ENCODE measurements at places on chromosomes 5 and 9.

DNA sequence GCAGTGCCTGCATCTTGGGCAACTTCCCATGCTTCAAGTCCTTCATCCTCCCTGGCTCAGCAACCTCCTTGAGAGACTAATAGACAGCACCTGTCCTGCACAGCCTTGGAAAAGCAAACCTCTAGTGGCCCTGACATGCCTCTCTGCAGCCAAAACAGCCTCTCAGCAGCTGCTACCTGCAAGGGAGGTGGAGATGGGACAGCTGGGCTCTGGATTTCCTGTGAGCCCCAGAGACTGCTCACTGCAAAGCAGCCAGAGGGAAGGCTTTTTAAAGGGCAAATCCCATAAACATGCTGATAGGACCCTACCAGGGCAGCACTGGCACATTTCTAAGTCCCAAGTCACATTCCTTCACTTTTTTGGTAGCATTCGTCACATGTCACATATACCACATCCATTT lies 31.5 kb upstream of the MYORG start:
- no peak for DNase-seq

DNA sequence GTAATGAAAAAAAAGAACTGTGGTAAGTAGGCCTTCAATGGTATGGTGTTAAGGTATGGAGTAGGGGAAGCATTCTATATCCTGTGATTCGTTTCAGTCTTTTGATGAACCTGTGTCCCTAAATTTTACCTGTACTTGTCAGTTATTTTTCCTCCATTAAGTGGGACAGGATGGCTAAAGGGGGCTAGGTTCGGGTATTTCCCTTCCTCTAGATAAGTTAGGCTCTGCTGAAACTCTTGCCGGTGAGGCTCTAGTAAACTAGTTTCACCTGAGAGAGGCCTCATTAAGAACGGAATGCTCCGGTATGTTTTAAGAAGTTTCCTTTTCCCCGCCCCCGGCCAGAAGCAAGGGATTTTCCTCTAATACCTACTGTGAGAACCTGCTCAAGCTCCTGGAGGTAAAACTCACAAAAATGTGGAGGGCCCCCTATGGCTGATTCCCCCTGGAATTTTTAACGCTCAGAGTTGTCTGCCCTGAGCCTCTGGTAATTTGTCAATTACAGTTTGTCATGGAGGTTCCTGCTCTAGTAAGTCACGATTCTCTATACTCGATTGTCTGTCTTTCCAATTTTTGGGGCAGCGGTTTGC lies 87.7 kb downstream of the MACIR start:
- no peak for DNase-seq

GRCh38 chr9:106632621-106633020 lies 230.3 kb upstream of the ZNF462 start:
- no peak for DNase-seq

- DNase-seq = peak; percentile 76
These were observed 1.1 kb downstream of the FEM1C start for GRCh38 chr5:115543365-115544042.

DNA sequence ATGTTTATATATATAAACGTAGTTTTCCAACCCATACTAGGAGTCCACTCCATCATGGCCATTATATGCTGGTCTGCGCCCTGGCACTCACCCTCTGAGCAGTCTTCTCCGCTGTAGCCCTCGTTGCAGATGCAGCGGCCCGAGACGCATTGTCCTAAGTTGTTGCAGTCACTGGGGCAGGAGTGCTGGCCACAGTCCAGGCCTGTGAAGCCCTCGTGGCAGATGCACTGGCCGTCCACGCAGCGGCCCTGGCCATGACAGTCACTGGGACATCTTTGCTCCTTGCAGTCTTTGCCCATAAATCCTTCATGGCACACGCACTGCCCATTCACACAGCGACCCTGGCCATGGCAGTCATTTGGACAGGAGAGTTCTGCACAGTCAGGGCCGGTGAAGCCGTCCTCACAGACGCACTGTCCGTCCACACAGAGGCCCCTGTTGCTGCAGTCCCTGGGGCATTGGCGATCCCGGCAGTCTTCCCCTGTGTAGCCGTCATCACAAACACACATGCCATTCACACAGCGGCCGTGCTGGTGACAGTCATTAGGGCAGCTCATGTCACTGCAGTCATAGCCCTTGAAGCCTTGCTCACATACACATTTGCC lies 32.1 kb downstream of the TNC start:
- no peak for DNase-seq

- DNase-seq = peak; percentile 44
These were observed at the start of gene ADAM19 for GRCh38 chr5:157575381-157576020. Gene ADAM19, minus strand, starts transcription at chr5:157575775. Its CDS starts 79 bp downstream, at chr5:157575696.

DNA sequence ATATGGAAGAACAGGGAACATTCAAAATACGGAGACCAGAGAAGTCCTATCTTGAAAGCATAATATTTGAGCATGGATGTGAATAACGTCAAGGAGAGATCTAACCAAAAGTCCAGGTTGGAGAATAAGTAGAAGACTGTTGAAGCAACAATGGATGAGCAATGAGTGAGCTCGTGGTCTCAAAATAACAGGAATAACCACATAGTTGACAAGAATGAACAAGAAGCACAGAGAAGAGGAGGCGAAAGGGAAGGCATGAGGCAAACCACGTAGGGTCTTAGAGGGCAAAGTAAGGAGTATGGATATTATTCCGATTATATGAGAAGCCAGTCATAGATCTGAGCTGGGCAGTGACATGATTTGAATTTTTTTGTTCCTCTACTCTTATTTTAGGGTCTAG lies 710.2 kb downstream of the BRINP1 start:
- no peak for DNase-seq

DNA sequence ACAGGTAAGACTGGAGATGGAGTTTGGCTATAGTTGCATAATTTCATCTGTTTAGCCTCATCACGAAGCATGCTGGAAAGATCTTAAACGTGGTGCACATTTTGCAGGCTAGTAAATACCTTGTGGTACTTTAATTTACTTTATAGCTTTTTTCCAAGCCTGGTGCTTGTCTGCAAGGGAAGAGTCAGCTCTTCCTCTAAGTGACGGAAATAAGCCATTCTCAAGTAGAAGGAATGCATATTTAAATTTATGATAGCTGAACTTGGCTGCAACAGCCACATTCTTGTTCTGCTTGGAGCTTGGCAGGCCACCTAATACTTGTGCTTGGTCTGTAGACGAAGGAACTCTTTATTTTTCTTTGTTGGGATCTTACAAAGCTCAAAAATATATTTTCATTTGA lies 188.0 kb upstream of the PIK3R1 start:
- no peak for DNase-seq

GRCh38 chr5:50663636-50664035 lies 2.8 kb upstream of the PARP8 start:
- no peak for DNase-seq

DNA sequence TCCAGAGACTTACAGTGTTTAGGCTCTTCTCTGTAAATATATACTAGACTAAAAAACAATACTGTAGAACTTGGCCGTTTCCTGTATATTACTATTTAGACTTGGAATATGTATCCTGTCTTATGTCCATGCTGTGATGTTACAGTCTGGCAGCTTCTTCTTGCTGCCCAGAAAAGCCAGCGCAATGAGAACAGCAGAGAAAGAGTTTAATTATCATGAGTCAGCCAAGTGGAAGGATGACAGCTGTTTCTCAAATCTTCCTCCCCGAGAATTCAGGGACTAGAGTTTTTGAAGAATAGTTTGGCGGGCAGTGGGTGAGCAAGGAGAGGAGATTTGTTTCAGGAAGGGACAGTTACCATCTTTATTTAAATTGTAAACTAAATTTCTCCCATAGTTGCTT lies 37.5 kb downstream of the NAA35 start:
- DNase-seq = no peak

DNA sequence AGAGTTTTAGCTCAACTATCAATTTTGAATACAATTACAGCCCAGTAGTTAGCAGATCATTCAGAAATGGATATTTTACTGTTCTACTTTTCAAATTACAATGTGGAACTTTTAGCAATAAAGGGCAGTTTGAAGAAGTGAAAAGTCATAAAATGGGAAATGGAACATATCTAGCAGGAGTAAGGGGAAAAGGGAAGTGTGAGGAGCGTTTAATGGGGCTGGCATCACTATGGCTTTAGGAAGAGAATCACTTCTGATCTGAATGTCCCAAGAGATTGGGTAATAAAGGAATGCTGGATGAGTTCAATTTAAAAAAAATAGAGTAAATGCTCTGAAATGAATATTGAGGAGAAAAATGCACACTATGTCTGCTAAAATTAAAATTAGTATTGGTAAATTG lies 77.4 kb downstream of the ATPSCKMT start:
- no peak for DNase-seq

- DNase-seq = no peak
These were observed 122.8 kb downstream of the DEPDC1B start for GRCh38 chr5:60577116-60577515.

DNA sequence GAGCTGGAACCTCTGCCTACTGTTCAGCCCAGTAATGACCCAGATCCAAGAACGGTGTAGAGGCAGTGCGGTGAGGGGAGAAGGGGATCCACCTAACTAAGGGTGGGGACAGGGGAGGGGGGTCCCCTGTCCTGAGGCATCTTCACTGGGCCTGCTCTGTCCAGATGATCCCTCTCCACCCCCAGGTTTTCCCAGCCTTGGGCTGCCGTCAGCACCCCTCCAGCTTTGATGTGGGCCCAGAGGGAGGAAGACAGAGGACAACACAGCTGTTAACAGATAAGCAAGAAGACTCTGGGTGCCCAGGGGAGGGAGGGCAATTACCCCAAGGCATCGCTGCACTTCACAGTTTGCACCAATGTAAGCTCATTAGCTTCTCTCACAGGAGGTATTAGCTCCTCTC lies 19.3 kb downstream of the BICD2 start:
- DNase-seq = no peak

DNA sequence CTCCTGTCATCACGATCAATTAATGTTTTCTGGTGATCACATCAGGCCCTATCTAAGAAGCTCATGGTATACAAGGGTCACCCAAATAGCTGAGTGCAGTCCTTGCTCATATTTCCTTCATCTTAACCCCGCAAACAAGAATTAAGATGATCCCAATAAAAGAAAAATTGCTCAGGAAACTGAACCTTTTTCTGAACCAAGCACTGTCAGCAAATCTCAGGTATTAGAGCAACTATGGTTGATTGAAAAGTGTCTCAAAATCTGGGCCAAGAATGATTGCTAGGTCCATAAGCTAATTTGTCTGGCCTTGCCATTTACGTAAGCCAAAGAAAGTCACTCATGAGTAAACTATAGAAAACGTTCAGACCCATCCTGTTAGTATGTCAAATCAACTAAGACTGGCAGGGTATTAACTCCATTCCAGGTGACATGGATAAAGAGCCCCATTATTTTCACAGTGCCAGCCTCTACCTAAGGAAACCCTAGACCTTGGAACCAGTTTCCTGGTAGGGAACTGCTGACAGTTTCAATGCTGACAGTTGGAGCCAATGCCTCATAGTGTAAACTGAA lies 209.3 kb downstream of the DEPDC1B start:
- no peak for DNase-seq

DNA sequence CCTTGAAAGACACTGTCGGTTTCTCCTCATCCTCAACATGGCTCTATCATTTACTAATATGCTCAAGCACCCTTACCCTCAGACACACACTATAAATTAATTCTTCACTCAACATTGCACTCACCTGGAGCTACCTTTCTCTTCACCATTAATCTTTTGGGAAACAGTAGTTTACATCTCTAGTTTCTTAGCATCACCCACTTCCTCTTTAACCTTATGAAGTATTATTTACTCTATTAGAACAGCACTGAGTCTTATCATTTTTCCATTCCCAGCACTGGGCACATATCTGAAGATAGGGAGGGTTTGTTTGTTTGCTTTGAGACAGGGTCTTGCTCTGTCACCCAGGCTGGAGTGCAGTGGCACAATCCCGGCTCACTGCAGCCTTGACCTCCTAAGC lies 213.5 kb downstream of the SMARCA2 start:
- no peak for DNase-seq

- DNase-seq = no peak
These were observed 34.1 kb downstream of the PLPP7 start for GRCh38 chr9:131323629-131324028.

DNA sequence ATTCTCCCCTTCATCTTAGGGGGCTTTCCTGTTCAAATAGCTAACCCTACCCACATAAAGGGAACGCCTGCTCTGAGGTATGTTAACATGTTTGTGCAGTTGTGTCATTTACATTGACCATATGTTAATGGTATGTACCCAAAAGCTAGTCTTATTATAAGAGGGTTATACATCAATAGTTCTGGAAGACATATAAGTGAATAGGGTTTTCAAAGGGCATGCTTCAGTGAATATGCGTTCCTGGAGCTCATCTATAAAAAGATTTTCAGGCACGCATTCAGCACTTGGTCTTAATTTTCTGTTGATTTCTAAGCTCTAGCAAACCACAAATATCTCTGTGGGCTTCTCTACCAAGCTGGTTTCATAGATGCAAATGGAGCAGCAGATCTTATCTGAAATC lies 766.1 kb downstream of the IRX1 start:
- no peak for DNase-seq

DNA sequence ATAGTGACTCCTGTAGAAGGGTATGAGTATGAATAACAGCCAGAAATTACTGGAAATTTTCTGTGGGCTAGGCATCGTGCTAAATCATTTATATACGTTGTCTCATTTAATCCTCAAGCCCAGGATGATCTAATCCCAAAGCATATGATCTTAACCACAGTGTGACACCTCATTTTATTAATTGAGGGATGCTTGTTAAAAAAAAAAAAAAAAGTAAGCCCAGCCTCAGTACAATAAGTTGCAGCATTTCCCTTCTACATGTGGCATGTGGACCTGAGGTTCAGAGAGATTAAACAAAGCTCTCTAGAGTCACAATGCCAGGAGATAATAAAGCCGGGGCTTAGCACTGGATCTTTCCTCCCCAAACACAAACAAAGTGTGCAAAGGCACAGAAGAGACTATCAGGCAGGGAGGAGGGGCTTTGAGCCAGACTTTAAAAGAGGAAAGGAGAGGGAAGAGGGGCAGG lies 49.5 kb downstream of the KLF4 start:
- no peak for DNase-seq

Measured in CD4-positive, CD25-positive, alpha-beta regulatory T cell (primary cell).